ENCODE measurements at places on chromosomes 11 and 22.
A peak's percentile ranks its signal among the peaks of the same experiment; 100 is the strongest.

DNA sequence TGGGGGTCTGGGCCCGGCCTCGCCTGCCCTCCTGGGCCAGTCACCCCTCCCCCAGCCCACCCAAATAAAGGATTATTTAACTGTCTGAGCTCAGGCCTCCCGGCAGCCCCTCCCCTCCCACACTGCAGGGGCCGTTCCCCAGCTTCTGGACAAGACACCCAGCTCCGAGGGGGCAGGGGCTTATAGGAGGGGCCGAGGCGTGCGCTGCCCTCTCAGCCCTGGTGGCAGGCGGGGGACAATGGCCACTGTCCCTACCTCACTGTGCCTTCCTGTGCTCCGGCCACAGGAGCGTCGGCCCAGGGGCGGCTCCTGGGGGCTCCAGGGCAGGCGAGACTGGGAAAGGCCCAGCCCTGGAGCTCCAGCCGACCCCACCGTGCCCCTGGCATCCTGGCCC, 2.2 kb upstream of the SELENOO start:
- DNase-seq: no peak

DNA sequence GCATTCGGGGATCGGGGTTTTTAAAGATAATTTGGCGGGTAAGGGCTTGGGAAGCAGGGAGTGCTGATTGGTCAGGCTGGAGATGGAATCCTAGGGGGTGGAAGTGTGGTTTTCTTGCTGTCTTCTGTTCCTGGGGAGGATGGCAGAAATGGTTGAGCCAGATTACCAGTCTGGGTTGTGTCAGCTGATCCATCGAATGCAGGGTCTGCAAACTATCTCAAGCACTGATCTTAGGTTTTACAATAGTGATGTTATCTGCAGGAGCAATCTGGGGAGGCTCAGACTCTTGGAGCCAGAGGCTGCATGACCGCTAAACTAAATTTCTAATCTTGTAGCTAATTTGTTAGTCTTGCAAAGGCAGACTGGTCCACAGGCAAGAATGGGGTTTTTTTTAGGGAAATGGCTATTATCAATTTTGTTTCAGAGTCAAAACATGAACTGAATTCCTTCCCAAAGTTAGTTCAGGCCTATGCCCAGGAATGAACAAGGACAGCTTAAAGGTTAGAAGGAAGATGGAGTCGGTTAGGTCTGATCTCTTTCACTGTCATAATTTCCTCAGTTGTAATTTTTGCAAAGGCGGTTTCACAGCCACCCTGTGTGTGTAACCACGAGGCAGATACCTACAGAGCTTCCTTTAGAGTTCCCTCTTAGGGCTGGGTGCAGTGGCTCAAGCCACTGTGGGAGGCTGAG, 10.2 kb downstream of the SCGB1A1 start:
- no peak for DNase-seq

DNA sequence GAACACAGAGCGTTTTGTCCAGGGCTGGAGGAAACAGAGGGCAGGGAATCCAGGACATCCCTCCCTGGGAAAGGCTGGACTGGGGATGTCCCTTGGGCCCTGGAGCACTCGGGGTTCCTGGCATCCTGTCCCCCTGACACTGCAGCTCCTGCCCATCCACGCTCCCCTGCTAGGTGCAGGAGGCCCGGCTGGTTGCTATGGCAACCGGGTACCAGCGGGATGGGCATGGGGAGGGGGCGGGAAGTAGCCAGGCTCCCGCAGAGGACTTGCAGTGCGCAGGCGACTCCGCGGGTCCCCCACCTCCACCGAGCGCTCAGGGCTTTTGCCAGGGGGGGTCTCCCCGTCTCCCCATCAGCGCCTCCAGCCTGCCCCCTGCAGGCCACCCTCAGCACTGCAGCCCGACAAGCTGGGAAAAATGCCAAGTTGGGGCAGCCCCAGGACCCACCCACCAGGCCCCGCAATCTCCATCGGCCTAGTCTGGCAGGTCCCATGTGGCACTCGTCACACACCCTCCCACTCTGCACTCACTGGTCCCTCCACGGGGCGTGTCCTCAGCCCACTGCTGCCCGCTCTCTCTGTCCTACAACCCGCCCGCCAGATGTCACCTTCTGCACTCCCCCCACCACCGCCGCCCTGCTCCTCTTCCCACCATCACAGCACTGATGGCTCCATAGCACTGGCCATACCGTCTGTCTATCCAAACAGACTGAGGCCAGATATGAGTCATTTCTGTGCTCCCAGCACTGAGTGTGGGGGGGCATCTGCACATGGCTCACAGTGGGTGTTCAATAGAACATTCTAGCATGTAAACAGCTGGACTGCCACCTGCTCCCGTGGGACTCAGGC, 31.5 kb downstream of the KIAA0930 start:
- no peak for DNase-seq

DNA sequence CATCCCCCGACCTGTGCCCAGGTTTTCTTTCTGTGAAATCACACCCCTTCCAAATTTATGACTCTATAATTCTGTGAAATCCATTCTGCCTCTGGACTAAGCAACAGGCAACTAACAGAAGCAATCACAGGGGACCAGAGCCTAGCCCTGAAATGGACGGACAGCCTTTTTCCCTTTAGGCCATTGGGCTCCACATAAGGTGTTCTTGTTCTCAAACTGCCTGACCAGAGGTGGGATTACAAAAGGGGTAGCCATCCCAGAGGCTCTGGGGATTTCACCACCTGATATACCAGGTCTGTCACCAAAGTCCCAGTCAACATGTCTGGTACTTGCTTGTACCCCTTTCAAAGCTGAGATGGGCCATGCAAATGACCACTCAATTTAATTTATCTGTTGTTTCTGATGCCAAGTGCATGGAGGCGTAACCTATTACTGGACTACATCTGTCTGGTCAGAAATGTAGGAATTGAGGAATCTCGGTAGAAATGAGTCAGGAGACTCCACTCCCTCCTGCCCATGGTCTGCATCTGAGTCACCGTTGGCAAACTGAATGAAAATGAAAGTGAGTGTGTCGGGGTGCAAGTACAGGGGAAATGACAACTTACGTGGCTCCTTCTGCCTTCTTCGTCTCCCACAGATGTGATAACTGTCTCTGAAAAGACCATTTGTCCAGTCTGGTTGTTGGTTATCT, 10.2 kb downstream of the DKK3 start:
- no peak for DNase-seq

- DNase-seq: no peak
These were observed 400.3 kb downstream of the MIAT start for GRCh38 chr22:27057717-27058116.

DNA sequence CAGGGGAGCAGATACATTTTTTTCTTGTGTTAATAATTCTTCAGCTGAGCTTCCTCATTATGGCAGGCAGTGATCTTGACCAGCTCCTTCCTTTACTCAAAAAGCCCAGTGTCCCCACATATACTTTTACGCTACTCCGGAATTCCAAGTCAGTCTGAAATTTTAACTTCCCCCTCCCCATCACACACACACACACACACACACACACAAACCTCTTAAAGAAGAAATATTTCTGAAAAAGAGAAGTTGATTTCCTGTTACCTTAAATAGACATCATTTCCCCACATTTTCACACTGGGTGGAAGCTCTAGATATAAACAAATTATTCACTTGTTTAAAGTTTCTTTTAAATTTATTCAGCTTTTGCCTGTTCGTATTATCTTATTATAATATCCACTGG, 113.9 kb downstream of the DBX1 start:
- no peak for DNase-seq

DNA sequence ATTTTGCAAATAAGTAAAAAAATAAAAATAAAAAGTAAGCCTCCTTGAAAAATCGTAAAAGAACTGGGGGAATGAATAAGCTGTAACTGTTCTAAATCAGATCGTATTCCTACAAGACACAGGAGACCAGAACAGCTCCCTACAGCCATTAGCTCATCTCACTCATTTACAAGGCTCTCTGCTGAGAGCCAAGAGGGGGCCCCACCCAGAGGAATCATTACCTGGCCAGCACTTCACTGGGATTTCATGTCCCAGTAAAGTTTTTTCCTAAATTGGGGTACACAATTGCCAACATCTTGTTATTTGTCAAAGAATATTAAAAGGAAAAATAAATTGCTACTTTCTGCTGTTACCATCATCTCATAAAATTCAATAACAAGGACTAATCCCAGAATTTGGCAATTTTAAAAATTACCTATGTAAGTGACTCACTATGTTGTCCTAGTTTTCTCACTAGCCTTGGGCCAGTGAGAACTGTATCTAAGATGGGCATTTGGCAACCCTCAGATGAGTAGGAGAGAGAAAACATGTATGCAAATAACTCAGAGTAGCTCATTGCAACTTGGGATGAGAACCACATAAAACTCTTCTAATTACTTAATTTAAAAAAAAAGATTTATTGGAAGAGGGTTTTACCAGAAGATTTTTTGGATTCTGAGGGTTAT, 18.4 kb upstream of the SMTN start:
- DNase-seq: no peak

DNA sequence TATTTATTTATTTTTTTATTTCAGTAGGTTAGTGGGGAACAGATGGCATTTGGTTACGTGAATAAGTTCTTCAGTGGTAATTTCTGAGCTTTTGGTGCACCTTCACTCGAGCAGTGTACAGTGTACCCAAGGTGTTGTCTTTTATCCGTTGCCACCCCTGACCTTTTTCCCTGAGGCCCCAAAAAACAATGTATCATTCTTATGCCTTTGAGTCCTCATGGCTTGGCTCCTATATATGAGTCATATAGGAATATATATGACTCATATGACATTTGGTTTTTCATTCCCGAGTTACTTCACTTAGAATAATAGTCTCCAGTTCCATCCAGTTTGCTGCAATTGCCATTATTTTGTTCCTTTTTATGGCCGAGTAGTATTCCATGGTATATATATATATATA, 763.9 kb downstream of the NTM start:
- DNase-seq: no peak

DNA sequence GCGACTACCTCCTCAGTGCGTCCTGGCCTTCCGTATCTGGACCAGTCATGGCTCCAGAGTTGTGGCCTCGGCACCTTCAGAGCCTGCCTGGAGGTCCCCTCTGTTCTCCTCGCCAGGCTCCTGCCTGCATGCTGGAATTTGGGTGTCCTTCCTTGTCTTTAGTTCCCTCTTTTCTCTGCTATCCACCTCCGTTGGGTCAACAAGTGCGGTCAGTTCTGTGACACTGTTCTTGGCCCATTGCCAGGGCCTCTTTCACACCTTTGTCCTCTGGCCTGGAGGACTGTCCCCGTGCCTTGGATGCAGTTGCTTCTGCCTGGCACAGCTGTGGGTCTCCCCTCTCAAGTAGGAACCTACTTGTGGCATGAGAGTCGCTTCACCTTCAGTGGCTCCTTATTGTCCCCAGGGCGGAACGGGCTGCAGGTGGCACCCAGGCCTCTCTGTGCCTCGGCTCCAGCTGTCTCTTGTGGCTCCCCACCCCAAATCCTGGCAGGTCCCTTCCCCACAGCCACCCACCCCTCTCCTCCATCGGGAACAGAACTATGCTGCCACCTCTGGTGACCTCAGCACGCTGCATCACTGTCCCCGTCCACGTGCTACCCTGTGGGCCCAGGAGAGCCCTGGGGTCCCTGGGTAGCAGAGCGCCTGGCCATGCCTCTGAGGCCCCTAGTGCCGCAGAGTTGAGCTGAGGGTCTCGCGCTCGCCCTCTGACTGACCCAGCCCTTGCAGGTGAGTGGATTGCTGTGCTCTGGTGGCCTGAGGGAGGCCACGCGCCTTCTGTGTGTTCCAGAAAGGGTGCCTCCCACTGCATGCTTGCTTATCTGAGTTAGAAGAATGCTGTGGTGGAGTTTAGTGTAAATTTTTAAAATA, 4.7 kb downstream of the DGCR8 start:
- DNase-seq: no peak

- peak; percentile 18 for DNase-seq
These were observed 191.8 kb upstream of the E2F8 start for GRCh38 chr11:19432370-19433061.

DNA sequence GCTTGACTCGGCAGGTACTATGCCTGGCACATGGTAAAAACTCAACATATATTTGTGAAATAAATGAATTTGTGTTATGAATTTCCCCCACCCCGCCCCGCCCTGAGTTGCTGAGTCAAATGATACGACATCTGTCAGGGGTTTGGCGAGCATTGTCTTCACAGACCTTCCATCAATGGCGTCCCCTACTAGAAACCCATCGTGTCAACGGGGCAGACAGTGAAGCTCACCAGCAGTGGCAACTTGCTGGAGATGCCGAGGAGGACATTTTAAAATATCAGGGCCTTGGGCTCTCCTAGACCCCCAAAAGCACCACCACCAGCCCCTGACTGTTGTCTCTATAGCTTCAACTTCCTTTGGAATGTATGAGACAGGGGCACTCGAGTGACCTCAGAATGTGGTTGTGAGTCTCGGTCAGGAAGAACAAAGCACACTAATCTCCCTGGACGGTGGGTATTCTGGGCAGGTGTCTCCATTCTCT, 761 bp upstream of the NXF1 start:
- DNase-seq: no peak

GRCh38 chr11:15446929-15447328, 332.2 kb downstream of the INSC start:
- DNase-seq: no peak

- no peak for DNase-seq
These were observed 64.2 kb upstream of the RASSF10 start for GRCh38 chr11:12944889-12945288.

GRCh38 chr11:92269021-92269420, 44.4 kb downstream of the FAT3 start:
- DNase-seq: no peak

GRCh38 chr11:118900535-118901384, 17.1 kb downstream of the CXCR5 start:
- no peak for DNase-seq

DNA sequence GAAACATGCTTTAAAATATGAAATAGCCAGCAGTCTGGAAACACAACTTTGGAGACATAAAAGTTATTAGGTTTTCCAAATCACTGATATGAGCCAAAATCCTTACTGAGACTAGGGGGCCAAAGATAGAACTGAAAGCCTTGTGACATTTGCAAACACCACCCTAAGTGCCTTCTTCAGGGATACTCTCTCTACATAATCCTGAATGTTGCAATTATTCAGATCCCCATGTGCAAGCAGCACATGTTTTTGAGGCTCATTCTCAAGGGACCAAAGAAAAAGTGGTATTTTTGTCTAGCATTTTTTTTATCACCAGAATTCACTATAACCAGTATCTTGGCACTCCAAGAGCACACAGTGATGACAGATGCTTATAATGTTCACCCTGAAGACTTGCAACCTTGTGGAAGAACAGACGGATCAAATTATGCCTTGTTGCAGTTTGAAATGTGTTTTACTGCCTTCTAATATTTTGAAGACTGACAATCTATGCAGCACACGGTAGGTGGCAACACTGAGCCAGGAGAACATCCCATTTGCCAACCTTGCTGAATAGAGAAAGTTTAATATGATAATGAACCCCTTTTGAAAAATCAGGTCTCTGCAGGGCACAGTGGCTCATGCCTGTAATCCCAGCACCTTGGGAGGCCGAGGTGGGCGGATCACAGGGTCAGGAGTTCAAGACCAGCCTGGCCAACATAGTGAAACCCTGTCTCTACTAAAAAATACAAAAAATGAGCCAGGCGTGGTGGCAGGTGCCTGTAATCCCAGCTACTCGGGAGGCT, 78.5 kb downstream of the PLEKHA7 start:
- no peak for DNase-seq
